ENCODE measurements at places on chromosomes 16 and 17. TPM values are rescaled to one million over a fixed set of nuclear protein-coding genes. Genes with fewer than 3 reads are reported as not detected.

DNA sequence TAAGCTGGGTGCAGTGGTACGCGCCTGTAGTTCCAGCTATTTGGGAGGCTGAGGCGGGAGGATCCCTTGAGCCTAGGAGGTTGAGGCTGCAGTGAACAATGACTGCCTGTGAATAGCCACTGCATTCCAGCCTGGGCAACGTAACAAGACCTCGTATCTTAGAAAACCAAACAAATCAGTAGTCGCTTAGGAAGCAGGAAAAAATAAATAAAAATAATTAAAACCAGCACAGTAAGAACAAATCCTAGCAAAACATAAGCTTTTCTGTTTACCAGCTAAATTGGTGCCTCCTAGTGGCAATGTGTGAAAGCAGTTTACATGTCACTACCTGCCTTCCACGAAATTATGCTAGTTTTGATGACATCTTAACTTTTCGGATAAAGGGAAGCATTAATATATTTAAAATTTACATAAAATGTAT is 1.3 kb downstream of the ARMC5 start:
- DNase-seq = no peak

The LRRC36 gene
- total RNA-seq = not detected

The SPN gene
- 1.9 TPM for total RNA-seq

The FBXO39 gene
- not detected for total RNA-seq

The KRTAP2-3 gene
- total RNA-seq = not detected

DNA sequence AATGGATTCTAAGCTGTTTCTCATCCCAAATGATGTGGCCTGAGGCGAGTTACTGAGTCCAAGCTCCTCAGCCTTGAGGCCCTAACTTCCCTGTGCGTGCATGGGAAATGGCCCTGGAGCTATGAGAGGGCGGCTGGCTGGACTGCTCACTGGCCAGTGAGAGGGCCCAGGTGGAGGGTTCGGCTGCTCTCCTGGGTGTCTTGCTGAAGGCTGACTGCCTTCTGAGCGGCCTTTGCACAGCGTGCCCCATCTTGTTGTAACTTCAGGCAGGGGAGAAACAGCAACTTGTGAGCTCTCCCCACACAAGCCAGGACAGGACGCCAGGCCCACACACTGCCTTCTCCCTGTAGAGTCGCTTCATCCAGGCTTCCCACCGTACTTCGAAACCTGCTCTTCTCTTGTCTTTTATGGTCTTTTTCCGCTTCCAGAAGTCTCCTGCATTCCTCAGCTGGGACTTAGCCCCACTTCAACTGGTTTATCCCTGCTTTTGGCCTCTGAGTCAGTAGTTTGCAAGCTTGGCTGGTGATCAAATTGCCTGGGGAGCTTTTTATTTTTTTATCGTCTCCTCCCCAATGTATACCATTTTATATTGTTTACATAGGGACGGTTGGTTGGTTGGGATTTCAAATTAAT is 13.3 kb downstream of the CDH3 start:
- no peak for DNase-seq

DNA sequence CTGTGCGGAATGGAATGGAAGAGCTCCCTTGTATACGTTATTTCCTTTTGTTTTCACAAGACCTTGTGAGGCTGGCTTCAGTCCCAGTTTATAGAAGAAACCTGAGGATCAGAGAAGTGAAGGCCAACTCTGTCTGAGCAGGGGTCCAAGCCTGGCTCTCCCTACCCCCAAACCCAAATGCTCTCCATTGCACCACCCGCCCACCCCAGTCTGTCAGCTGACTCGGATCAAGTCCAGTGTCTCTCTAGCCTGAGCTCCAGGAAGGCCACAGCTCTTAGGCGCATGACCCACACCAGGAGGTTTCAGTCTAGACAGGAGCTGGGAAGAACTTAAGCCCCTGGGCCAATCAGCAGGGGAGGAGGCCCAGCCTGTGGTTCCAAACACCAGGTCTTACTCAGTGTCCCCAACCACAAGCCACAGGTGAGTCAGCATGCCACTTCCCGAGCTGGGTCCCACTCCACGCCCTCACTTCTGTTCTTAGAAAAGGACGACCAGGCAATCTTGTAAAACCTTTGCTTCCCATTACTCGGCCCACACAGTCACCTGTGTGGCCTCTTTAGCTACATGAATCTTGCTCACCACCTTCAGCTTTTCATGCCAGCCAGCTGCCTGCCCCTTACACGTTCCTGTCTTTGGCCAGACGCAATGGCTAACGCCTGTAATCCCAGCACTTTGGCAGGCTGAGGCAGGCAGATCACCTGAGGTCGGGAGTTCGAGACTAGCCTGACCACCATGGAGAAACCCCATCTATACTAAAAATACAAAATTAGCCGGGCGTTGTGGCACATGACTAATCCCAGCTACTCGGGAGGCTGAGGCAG is 27.8 kb downstream of the TK2 start:
- DNase-seq = peak; percentile 84

The PRAC1 gene
- total RNA-seq = 4.4 TPM

GRCh38 chr17:41689497-41690299 is 1.0 kb downstream of the EIF1 start:
- peak; percentile 34 for DNase-seq

DNA sequence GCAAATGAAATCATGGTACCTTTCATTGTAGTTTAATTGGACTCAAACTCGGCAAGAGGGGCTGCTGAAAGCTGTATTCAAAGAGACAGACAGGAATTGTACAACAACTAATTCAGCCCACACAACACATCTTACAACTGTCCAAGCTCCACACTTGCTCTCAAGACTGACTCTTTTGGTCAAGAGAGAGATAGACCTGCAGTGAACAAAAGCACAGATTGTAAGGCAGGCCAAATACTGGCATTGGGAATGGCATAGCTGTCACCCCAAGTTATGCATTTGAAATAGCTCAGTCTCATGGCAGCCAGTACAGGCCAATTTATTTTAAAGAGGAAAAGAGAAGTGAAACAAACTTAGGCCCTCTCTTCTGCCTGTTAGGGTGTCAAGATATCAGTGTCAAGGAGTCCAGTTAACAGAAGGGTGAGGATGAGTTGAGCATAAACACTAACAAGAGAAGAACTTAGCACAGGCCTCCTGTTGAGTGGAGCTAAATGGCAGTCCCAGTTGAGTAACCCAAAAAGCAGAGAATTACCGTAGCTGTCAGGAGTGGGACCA is 215.7 kb downstream of the IRX3 start:
- no peak for DNase-seq

- DNase-seq = no peak
Measured at GRCh38 chr16:82181461-82182185, 11.6 kb upstream of the MPHOSPH6 start.

DNA sequence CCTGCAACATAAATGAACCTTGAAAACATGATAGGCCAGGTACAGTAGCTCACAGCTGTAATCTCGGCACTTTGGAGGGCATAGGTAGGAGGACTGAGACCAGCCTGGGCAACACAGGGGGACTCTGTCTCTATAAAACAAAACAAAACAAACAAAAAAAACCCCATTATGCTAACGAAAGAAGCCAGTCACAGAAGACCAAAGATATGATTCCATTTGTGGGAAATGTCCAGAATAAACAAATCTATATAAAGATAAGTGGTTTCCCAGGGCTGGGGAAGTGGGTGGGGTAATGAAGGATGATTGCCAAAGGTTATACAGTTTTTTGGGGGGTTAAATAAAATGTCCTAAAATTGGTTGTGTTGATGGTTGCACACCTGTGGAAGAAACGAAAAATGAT is 36.5 kb upstream of the SIAH1 start:
- no peak for DNase-seq

- no peak for DNase-seq
Measured at GRCh38 chr17:3335876-3336275, 37.7 kb upstream of the OR3A1 start.

- no peak for DNase-seq
Measured at GRCh38 chr17:59108400-59109102, 1.9 kb upstream of the TRIM37 start.

DNA sequence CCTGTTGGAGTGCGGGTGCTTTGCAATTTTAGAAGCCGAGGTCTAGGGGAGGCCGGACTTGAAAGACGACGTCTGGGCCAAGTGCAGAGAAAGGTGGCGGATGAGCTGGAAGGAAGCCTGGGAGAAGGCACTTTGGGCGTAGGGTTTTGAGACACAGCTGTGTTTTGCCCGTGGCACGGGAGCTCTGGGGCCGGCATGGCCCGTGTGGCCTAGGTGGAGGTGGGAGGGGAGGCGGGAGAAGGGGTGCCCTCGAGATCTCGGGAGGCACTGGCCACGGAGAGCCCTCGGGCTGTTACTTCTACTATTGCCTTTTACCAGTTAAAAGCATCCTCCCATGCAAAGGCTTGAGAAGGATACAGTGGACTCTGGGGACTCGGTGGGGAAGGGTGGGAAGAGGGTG is 161.9 kb downstream of the FOXL1 start:
- no peak for DNase-seq

- no peak for DNase-seq
Measured at GRCh38 chr17:46097497-46097896, 95.7 kb downstream of the KANSL1 start.

- no peak for DNase-seq
Measured at GRCh38 chr16:22847100-22847499, 33.1 kb downstream of the HS3ST2 start.

DNA sequence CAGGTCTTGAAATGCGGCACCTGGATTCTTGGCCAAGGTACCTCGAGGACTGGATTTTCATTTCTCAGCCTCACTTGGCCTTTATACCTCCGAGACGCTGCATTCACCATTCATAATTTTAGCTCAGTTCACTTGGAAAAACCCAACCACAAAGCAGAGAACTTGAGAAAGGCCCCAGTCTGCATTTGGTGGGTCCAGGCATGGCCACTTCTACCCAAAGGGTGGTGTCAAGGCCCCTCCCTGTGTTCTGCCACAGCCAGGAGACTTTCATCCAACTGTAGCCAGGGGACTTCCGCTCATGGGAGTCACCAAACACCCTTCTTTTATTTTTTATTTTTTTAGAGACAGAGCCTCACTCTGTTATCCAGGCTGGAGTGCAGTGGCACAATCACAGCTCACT is 14.7 kb upstream of the TVP23A start:
- DNase-seq = no peak

- no peak for DNase-seq
Measured at GRCh38 chr16:10100829-10101228, 81.4 kb downstream of the GRIN2A start.

- DNase-seq = no peak
Measured at GRCh38 chr16:51163366-51163765, 12.3 kb upstream of the SALL1 start.

The KCNG4 gene
- total RNA-seq = not detected

The MEIOB gene
- not detected for total RNA-seq

DNA sequence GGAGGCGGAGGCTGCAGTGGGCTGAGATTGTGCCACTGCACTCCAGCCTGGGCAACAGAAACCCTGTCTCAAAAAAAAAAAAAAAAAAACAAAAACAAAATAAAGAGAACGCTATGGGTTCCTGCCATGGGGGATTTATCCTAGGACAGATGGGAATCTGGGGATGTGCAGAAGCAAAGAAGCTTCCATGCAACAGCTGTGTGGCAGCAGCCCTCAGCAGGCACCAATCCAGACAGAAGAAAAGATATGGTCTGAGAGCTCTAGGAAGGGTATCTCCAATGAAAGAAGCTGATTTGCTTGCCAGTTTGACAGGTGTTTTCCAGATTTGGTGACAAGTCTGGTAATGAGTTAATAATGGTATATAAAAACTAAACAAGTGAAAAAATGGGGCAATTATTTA is 11.6 kb downstream of the MYO19 start:
- no peak for DNase-seq

The CACNG1 gene
- total RNA-seq = not detected

DNA sequence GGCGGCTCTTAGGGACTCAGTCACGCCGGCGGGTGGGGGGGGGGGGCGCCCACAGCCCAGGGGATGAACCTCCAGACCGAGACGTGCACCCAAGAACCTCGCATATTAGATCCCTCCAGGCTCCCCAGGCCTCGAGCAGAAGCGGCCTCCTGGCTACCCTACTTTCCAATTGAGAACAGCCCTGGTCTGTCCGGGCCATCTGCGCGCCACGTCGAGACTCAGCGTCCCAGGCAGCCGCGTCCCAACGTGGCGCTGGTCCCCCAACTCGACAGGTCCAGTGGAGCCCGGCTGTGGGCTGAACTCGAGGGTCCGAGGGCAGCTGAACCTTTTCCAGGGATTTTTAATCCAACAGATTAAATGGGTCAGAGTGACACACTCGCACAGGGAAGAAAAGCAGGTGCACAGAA is 2.3 kb upstream of the IRX3 start:
- no peak for DNase-seq

DNA sequence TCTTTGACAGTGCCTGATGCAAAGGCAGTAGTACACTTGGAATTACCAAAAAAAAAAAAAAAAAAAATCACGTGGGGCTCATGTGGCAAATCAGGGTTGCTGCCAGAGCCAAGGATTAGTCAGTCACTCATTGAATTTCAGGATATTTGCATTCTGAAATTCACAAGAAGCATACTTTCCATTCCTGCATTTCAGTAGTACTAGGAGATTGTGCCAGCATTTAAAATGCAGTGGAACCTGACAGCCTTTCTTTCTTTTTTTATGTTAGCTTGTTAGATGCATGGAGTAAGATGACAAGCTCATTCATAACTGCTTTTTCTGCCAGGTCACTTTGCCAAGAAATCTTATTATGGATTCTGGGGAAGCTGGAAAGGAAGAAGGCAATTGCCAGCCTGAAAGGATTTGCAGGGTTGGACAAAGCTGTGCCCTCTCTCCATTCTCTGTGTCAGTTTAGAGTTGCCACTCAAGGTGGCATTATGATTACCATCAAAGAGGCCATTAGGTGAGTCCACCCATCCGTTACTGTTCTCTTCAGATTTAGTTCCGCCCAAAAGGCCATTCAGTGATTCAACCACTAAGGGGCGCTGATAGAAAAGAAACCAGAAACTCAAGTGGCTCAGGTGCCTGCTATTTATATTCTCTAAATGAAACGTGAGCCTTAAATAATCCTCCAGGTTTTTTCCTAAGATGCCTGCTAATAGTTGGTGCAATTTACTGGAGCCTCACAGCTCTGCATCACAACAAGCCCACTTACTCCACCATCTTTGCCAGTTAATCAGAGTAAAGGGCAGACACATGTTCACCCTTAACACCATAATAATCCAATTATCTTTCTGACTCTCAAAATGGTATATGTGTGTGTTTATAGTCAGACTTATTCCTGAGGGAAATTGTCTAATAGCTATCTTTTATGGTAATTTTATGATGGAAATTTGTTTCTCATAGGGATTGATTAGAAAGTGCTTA is 59.0 kb downstream of the TANGO6 start:
- DNase-seq = peak; percentile 50

The KIF18B gene
- 7.6 TPM for total RNA-seq

Measured in transverse colon (tissue), 4 donors.